ENCODE measurements at places on chromosomes 13 and 19. TPM values are rescaled to one million over a fixed set of nuclear protein-coding genes. Genes with fewer than 3 reads are reported as not detected.

Gene KLF1
- 0.25 TPM for total RNA-seq

- DNase-seq: no peak
These were observed 9.7 kb downstream of the ACTL9 start for GRCh38 chr19:8688930-8689329.

- DNase-seq: no peak
These were observed 617.2 kb downstream of the SLITRK5 start for GRCh38 chr13:88288326-88288725.

Gene CYP4F2
- total RNA-seq: not detected

DNA sequence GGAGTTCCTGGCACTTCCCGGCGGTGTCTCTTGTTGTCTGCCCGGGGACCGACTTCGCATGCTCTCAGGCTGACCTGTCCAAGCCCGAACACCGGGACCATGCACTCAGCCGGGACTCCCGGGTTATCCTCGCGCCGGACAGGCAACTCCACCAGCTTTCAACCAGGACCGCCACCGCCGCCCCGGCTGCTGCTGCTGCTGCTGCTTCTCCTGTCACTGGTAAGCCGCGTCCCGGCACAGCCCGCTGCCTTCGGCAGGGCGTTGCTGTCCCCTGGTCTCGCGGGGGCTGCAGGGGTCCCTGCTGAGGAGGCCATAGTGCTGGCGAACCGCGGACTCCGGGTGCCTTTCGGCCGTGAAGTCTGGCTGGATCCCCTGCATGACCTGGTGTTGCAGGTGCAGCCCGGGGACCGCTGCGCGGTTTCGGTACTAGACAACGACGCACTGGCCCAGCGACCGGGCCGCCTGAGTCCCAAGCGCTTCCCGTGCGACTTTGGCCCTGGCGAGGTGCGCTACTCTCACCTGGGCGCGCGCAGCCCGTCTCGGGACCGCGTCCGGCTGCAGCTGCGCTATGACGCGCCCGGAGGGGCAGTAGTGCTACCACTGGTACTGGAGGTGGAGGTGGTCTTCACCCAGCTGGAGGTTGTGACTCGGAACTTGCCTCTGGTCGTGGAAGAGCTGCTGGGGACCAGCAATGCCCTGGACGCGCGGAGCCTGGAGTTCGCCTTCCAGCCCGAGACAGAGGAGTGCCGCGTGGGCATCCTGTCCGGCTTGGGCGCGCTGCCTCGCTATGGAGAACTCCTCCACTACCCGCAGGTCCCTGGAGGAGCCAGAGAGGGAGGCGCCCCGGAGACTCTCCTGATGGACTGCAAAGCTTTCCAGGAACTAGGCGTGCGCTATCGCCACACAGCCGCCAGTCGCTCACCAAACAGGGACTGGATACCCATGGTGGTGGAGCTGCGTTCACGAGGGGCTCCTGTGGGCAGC lies 661 bp downstream of the FREM2 start:
- DNase-seq: no peak

GRCh38 chr19:44212866-44213346 lies 574 bp downstream of the ZNF227 start:
- DNase-seq: peak; percentile 58

- no peak for DNase-seq
These were observed 7.6 kb downstream of the F2RL3 start for GRCh38 chr19:16896146-16897028.

GRCh38 chr13:99979453-99980200 lies 2.0 kb upstream of the ZIC2 start:
- DNase-seq: no peak

Gene GPC6
- total RNA-seq: under 0.01 TPM

- DNase-seq: no peak
These were observed 96.0 kb downstream of the CDADC1 start for GRCh38 chr13:49343731-49344130.

DNA sequence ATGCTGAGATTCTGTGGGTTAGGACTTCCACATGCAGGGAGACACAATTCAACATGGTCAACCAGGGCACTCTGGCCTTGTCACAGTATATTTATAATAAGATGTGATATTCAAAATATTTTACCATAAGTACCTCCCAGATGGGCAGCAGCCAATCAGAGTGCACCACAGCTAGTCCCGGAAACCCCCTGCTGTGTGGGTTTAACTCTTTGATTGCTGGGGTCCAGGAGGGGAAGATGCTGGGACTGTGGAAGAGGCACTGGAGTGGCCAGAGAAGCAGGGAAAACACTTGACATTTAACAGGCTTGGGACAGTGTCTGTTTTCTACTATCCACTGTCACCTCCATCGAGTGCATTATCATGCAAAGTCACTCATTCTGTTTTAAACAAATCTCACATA lies 99.0 kb downstream of the MBNL2 start:
- DNase-seq: no peak

- DNase-seq: no peak
These were observed 310.7 kb downstream of the MYO16 start for GRCh38 chr13:108940121-108940520.

Gene CD33
- under 0.01 TPM for total RNA-seq

DNA sequence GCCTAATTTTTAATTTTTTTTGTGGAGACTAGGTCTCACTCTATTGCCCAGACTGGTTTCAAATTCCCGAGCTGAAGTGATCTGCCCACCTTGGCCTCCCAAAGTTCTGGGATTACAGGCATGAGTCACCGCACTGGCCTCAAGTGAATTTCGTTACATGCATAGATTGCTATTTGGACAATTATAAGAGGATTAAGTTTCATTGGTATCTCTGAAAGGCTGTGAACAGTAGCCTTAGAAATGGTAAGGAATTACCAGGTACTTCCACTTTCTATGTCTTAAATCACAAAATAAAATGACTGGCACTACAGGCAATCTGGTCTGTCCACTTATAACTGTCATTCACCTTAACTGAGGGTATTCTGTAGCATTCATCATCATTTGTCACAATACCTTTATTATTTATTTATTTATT lies 2.9 kb upstream of the CCDC9 start:
- DNase-seq: no peak

DNA sequence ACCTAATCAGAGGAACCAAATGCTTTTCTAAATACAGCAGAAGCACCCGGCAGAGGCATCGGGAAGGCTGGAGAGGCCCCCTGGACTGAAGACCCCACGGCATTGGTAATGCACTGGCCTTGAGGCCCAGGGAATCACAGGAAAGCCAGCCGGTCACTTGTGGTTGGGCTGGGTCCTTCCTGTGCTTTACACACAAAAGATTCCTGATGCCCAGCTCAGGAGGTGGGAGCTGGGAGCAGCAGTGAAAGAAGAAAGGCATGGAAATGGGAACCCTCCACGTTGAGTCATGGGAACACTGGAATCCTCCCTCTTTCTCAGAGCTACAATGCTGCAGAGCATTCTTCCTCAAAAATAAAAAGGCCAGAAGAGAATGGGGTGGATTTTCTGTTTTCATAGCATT lies 126.4 kb downstream of the TNFRSF19 start:
- no peak for DNase-seq

- no peak for DNase-seq
These were observed 46.0 kb downstream of the DNM2 start for GRCh38 chr19:10763828-10764339.

Gene SMIM17
- 0.26 TPM for total RNA-seq

DNA sequence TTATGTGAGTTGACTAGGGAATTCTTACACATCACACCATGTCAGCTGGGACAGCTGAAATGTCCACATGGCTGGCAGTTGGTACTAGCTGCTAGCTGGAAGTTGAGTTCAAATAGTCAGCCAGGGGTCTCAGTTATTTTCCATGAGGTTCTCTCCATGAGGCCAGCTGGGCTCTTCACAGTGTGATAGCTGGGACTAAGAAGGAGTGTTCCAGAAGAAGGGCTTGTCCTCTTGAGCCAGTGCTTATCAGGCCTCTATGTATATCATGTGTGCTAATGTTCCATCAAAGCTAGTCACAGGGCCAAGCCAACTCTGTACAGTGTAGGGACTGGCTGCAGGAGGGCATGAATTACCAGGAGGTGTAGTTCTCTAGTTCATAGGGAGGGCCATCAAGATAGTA lies 11.8 kb downstream of the USPL1 start:
- DNase-seq: no peak

- no peak for DNase-seq
These were observed 117.6 kb upstream of the SPATA13 start for GRCh38 chr13:24042710-24043440.

DNA sequence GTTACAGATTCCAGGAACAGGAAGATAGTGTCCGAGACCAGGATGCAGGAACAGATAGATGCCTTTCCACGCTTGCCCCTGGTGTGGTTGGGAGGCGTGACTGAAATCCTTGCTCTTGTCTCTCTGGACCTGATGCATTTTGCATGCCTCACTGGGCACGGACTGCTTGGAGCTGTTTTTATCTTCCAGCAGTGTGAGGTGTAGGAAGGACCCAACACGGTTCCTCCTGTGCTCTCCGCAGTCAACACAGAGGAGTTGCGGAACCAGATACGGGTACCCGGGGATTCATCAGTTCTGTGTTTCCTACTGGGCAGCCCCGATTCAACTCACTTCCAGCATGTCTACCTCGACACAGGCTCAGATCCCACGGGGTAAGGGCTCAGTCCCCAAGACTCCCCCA lies 6.5 kb downstream of the DOT1L start:
- DNase-seq: no peak

Gene SULT2A1
- total RNA-seq: not detected

Gene ZNF99
- not detected for total RNA-seq

GRCh38 chr19:38692458-38693379 lies 45.3 kb downstream of the ACTN4 start:
- no peak for DNase-seq

Gene SERPINE3
- not detected for total RNA-seq

- DNase-seq: peak; percentile 37
These were observed 755 bp upstream of the RAB3A start for GRCh38 chr19:18204394-18205199.

Gene HS6ST3
- under 0.01 TPM for total RNA-seq

Gene TMC4
- total RNA-seq: not detected

Gene ZNF383
- total RNA-seq: 3.0 TPM

Gene C1QTNF9
- total RNA-seq: not detected

All from dermis microvascular lymphatic vessel endothelial cell (primary cell).